Endothelial cell (in vitro differentiated cells): ENCODE measurements at places on chromosomes 3 and 15. TPM values are rescaled to one million over a fixed set of nuclear protein-coding genes. Genes with fewer than 3 reads are reported as not detected.

DGKG gene
- 0.54 TPM for total RNA-seq

- DNase-seq = no peak
Observed at GRCh38 chr3:143506190-143506589, 342.1 kb downstream of the SLC9A9 start.

GRCh38 chr15:31892513-31892912 lies 137.8 kb upstream of the CHRNA7 start:
- DNase-seq = no peak

FBN1 gene
- 54.0 TPM for total RNA-seq

ANKUB1 gene
- total RNA-seq = not detected
